ENCODE measurements at places on chromosomes 2 and 18.

GRCh38 chr2:10415048-10415447 is 33.1 kb downstream of the ODC1 start:
- DNase-seq: no peak

GRCh38 chr18:11379660-11380059 is 229.7 kb upstream of the SLC35G4 start:
- DNase-seq: no peak

- DNase-seq: no peak
Observed at GRCh38 chr2:236178890-236179235, 10.7 kb upstream of the GBX2 start.

DNA sequence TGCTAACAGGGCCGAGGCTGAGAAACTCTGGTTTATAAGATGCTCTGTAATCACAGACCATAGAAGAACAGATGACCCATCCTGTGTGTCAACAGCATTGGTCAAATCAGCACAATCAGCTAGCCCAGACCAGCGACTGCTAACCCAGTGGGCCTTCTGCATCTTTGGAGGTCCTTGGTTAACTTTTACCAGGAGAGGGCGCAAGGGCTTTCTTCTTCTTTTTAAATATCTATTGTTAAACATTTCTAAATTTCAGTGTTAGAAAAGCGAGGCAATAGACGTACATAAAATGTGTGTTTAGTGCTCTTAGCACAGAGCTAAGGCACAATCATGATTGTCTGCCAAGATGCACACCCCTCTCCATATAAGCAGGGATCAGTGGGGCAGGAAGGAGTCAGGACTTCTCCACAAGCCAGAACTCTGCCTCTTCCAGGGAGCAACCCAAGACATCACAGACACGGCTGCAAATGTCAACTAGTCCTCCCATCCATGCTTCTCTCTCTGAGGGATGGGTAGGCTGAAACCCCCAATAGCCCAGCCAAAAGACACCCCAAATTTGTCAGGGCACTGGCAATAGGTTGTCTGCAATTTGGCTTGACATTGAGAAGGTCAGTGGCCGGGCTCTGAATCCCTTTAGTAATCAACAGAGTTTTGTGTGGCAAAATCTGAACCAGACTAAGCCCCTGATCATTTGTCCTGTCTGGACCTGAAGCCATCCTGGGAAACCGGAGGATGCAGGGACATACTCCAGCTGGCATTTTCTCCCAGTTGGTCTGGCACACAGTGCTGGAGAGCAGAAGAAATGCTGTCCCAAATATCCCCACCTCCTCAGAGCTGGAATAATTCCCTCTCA is 188.2 kb downstream of the BCL2 start:
- peak; percentile 33 for DNase-seq

- no peak for DNase-seq
Observed at GRCh38 chr18:42614619-42615293, 500.7 kb downstream of the RIT2 start.

- no peak for DNase-seq
Observed at GRCh38 chr2:176817061-176817565, 395.5 kb upstream of the HNRNPA3 start.

- DNase-seq: peak; percentile 75
Observed at GRCh38 chr2:181465676-181466375, 8.6 kb downstream of the ITGA4 start.

GRCh38 chr2:177593402-177593801 is 200.8 kb downstream of the AGPS start:
- DNase-seq: no peak

GRCh38 chr2:46601328-46601963 is 122.1 kb downstream of the TMEM247 start:
- no peak for DNase-seq

- no peak for DNase-seq
Observed at GRCh38 chr2:147547440-147547839, 297.4 kb upstream of the ACVR2A start.

GRCh38 chr2:24206714-24207113 is 31.9 kb downstream of the FAM228A start:
- DNase-seq: no peak

DNA sequence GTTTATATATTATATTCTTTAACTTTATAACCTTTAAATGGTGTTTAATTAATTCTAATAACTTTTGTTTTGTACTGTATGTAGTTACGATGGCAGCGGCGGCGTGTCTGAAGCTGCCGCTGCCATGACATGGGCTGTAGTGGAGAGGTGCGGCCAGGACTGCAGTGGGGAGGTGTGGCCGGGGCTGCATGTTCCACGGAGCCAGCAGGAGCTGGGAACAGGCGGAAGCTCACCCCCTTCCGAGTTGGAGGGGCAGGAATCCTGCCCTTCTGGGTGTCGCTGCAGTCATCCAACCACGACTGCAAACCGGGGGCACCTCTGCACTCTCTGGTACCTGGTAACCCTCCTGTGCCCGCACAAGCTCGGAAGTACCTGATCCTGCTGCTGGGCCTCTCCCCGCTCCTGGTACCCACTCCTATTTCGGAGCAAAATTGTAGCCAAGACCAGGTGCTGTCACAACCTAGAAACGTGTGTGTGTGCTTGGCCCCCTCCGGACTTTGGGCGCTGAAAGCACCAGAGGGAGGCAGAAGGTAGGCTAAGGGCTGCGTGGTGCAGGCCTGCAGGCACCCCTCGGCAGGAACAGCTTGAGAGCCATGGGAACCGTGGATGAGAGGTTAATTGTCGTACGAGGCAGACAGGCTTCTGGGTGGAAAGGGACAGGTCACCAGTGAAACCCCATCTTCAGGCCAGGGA is 1329.7 kb upstream of the SLC39A10 start:
- no peak for DNase-seq
